ENCODE measurements at places on chromosomes 2 and 18. TPM values are rescaled to one million over a fixed set of nuclear protein-coding genes. Genes with fewer than 3 reads are reported as not detected.

Gene MOGAT1
- not detected for total RNA-seq

Gene SOCS6
- total RNA-seq: 30.3 TPM

Gene COL4A4
- 4.9 TPM for total RNA-seq

Gene ITGAV
- 117 TPM for total RNA-seq

Gene CRACDL
- 5.7 TPM for total RNA-seq

Gene ELOA2
- total RNA-seq: not detected

Gene CLEC4F
- total RNA-seq: not detected

Gene FOXI3
- total RNA-seq: 0.31 TPM

Gene C2orf80
- not detected for total RNA-seq

Gene ANKRD53
- total RNA-seq: 0.31 TPM

Gene GNLY
- total RNA-seq: not detected

Gene TMEM200C
- 1.4 TPM for total RNA-seq

Gene KLF11
- 20.9 TPM for total RNA-seq

Gene ANKRD30B
- not detected for total RNA-seq

Gene RUFY4
- not detected for total RNA-seq

Gene RNF152
- 75.6 TPM for total RNA-seq

Gene BOLL
- total RNA-seq: 2.8 TPM

Gene PAX8
- not detected for total RNA-seq

Gene OLA1
- 103 TPM for total RNA-seq

Gene CNDP1
- not detected for total RNA-seq

Gene TM4SF20
- total RNA-seq: not detected

Gene LCT
- not detected for total RNA-seq

Gene SAG
- not detected for total RNA-seq

Gene CYRIA
- 10.9 TPM for total RNA-seq

Gene TEX44
- total RNA-seq: not detected

Gene MREG
- total RNA-seq: 4.4 TPM

Gene SLC5A7
- total RNA-seq: 0.51 TPM

Gene MC5R
- not detected for total RNA-seq

Gene IL1F10
- not detected for total RNA-seq

Gene KCNF1
- total RNA-seq: 1.3 TPM

Gene CDH7
- 0.62 TPM for total RNA-seq

Gene KIF5C
- 2.3 TPM for total RNA-seq

Gene RAB27B
- 3.7 TPM for total RNA-seq

Gene PSMA8
- total RNA-seq: not detected

Gene C2orf66
- total RNA-seq: not detected

Gene TRPM8
- total RNA-seq: not detected

Gene DNER
- 1.3 TPM for total RNA-seq

Gene DNAJC5G
- total RNA-seq: not detected

Gene ACADL
- 8.6 TPM for total RNA-seq

Gene RAX
- total RNA-seq: not detected

Gene CD8B2
- not detected for total RNA-seq

Gene FAM117B
- 8.1 TPM for total RNA-seq

Gene GREB1L
- total RNA-seq: 6.8 TPM

Gene CCL20
- total RNA-seq: not detected

Gene SKOR2
- total RNA-seq: not detected

Gene STPG4
- not detected for total RNA-seq

Gene CCBE1
- 5.3 TPM for total RNA-seq

Gene SESTD1
- 36.7 TPM for total RNA-seq

Gene RASGRP3
- 109 TPM for total RNA-seq

Gene ERLEC1
- total RNA-seq: 99.2 TPM
